ENCODE measurements at places on chromosomes 16 and 17.

DNA sequence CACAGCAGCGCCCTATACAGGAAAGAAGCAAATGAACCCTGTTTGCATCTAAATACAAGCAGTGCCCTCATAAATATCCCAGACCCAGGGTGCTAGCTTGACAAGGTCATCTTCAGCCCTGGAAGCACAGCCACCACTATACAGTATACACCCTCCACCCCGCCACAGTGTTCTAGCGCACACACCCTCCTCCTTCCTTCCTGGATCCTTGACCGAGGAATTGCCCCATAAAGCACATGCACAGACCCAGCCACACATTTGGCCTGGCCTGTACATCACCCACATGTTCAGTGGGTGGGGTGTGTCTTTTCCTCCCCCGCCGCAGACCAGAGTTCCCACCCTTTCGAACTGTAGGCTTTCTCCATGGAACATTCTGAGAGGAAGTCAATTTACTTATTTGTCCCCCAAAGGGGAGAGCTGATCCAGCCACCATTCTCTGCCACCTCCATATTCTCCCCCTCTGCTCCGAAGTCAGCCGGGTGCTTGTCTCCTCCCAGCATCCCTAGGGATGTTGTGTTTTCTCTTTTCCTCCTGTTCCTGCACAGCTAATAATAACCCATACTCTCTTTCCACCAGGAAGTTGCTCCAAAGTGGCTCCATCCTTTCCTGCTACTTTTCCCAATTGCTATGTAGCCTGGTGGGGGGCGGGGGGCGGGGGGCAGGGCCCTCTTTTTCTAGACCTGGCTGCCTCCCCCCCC, 6.6 kb downstream of the ABI3 start:
- no peak for DNase-seq

GRCh38 chr16:46621934-46622676, 926 bp upstream of the SHCBP1 start:
- no peak for DNase-seq

DNA sequence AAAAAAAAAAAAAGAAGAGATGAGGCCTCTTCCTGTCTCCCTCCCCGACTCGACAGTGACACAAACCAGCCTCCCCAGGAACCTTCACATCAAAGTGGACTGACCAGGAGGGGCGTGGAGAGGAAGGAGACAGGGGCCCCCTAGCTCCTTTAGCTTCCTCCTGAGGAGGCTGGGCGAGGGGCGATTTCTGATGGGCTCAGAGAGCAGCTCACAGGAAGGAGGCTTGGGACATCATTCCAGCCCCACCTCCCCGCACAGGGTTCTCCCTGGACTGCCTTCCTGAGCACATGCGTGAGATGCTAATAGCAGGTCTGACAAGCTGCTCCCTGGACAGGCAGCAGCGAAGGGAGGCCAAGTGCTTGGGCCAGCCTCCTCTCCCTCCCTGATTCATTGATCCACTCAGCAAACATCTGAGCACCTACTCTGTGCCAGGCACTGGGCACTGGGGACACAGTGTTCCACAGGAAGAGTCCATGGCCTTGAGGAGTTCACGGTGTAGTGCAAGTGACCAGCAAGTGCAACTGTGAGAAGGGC, 14.4 kb upstream of the DOK4 start:
- DNase-seq = no peak

GRCh38 chr16:525123-525519, 2.4 kb upstream of the CAPN15 start:
- DNase-seq = no peak

- DNase-seq = no peak
Observed at GRCh38 chr16:58035356-58036170, 10.0 kb downstream of the MMP15 start.

GRCh38 chr17:51391982-51392654, 131.8 kb downstream of the UTP18 start:
- no peak for DNase-seq

GRCh38 chr17:61453566-61454380, 1.6 kb downstream of the TBX4 start:
- DNase-seq = no peak

GRCh38 chr16:75043175-75043895, 44.5 kb downstream of the ZNRF1 start:
- DNase-seq = no peak

- DNase-seq = no peak
Observed at GRCh38 chr16:72946474-72947194, 101.3 kb downstream of the ZFHX3 start.

DNA sequence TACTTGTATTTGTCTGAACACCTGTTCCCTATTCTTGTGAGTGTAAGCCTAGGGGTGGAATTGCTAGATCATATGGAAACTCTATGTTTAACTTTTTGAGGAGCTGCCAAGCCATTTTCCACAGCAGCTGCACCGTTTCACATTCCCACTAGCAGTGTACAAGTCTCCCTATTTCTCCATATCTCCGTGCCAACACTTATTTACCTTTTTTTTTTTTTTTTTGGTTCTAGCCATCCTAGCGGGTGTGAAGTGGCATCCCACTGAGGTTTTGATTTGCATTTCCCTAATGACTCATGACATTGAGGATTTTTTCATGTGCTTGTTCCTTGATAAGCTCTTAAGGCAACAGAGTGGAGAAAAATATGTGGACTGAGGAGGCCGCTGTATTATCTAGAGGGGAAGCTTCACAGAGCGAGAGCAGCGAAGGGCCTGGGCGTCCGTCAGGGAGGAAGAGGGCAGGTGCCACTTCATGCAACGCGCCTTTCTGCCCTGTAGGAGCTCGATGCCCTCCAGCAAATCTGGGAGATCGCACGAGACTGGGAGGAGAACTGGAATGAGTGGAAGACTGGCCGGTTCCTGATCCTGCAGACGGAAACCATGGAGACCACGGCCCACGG, 50.0 kb downstream of the DNAH2 start:
- DNase-seq = no peak

DNA sequence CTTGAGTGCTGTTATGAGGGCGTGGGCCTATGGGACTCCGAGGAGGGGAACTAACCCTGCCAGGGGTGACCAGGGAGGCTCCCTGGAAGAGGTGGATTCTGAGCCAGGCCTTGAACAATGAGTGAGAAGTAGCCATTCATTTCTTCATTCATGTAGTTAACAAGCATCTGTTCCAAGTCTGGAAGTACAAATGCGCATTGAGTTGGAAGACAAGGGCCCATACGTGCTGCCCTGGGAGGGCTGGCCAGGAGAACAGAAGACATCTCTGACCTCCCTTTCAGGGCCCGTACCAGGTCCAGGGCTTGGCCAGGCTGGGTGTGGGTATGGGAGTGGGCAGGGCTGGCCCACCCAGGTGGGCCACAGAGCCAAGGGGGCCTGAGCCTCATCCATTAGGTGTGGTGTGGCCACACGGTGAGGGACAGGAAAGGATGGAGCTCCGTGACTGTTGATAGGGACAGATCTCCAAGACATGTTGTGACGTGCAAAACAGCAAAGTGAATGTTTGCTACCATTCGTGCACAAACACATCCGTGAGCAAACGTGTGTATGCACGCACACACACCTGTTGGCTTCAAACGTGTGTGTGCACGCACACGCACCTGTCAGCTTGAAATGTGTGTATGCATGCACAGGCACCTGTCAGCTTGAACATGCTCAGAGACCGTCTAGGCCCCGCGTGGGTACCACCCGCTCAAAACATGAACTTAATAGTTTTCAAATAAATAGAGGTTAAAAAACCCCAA, 46.8 kb downstream of the ZDHHC7 start:
- no peak for DNase-seq

DNA sequence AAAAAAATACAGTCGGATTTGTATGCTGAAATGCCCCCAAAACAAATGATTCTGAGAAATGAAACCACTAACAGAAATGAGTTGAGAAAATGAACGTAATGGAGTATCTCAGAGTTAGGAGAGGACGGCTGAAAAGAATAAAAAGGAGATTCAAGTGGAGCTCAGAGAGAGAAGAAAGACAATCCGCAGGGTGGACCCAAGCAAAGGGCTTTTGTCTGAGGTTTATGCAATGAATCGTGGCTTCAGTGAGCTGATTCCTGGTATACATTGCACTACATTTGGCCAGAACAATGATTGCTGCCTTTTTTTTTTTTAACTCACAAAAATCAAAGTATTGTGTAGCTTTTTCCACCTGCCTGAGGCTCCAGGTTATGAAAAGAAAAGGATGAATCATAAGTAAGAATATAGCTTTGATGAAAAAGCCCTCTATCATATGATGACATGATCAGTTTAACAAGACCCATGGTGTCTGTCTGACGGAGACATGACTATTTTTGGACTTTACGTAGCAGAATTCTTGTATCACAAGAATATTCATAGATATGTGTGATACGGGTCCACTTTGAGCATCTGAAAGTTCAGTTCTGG, 4.4 kb upstream of the MED9 start:
- DNase-seq = no peak

- no peak for DNase-seq
Observed at GRCh38 chr17:16121915-16122314, 93.4 kb downstream of the NCOR1 start.

GRCh38 chr16:5001571-5001970, 32.2 kb downstream of the NAGPA start:
- no peak for DNase-seq

DNA sequence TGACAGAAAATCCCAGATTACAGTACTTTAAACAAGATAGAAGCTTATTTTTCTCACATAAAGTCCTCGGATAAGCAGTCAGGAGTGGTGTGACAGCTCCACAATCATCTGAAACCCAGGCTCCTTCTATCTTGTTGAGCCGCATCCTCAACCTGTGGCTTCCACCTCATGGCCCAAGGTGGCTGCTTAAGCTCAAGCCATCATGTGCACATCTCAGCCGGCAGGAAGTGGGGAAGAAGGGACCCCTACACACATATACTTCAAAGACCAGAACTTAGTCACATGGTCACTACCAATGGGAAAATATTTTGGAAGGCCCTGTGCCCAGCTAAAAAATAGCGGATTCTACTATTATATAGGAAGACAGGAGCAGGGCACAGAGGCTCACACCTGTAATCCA, 11.0 kb upstream of the FBXO47 start:
- DNase-seq = no peak

DNA sequence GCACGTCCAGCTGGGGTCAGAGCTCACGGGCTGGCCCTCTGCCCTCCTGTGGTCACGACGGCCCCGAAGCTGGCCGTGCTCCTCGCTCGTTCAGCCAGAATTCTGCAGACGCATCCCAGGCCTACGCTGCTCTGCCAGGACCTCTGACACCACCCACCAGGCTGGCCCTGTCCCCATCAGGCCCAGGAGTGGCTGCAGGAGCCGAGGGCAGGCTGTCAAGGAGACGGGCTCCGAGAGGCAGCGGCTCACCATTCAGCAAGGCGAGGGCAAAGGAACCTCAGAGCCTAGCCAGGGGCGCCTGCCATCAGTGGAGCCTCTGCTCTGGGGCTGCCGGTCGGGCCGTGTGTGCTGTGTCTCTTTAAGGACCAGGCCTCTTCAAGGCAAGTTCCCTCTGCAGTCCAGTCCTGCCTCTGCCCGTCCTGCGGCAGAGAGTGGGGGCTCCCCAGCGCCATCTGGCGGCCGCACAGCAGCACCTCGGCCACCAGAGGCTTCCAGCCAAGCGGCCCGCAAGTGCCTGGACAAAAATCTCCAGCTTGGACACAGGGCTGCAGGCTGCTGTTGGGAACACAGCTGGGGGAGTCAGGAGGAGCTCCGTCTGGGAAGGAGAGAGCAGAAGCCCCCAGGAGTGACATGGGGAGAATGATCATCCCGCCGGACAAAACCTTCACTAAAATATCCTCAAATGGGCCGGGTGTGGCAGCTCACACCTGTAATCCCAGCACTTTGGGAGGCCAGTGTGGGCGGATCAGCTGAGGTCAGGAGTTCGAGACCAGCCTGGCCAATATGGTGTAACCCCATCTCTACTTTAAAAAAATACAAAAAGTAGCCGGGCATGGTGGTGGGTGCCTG, 7.4 kb upstream of the ABR start:
- peak; percentile 59 for DNase-seq

GRCh38 chr17:82397449-82398335, 20.5 kb upstream of the HEXD start:
- DNase-seq = no peak

DNA sequence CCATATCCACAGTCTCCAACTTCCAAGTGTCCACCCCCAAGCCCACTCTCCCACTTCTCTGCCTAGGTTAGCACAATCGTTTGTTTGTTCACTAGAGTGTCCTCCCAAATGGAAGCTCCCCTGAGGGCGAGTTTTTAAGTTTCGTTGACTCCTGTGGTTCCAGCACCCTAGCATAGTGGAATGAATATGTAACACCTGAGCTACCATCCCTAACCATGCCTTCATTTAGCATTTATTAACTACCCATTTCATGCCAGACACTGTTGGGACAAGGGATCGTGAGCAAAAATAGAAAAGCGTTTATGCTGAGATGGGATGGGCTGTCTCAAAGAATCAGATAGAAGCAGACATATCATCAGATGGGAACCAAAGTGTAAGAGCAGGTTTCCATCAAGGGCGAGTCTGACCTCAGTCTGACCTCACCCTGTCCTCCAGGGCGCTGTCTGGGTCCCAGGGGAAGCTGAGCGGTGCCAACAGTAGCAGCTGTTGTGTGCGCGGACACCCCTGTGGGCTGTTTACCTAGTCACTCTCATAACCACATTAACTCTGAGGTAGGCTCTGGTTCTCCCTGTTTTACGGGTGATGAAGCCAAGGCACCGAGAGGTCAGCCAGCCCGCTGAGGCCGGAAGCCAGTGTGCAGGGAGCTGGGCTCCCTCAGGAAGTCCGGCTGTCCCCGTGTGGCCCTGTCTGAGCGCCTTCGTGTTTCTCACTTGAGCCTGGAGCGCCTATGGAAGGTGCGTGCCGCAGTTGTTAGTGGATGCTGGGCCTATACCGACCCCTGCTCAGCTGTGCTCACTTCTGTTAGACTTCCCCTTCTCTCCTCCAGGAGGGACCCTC, 6.2 kb downstream of the CNP start:
- DNase-seq = no peak

DNA sequence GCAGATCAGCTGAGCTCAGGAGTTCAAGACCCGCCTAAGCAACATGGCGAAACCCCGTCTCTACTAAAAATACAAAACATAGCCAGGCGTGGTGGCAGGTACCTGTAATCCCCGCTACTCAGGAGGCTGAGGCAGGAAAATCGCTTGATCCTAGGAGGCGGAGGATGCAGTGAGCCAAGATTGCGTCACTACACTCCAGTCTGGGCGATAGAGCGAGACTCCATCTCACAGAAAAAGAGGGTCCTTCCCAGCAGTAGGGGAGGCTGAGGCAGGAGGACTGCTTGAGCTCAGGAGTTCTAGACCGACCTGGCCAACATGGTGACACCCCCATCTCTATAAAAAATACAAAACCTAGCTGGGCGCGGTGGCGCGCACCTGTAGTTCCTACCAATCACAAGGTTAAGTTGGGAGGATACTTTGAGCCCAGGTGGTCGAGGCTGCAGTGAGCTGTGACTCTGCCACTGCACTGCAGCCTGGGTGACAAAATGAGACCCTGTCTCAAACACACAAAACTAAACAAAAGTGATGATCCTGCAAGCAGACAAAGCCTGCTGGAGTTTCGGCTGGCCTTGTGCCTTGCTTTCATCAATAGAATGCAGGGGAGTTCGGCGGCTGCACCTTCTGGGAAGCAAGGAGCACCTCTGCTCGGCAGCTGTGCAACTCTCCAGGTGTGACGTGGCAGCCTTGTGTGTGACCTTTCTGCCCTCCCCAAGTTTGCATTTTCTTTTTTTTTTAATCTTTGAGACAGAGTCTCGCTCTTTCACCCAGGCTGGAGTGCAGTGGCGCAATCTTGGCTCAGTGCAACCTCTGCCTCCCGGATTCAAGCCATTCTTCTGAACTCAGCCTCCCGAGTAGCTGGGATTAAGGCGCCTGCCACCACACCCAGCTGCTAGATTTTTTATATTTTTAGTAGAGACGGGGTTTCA, 12.4 kb upstream of the YWHAE start:
- DNase-seq = no peak

- no peak for DNase-seq
Observed at GRCh38 chr17:10673312-10673711, 16.2 kb upstream of the MYH3 start.

GRCh38 chr16:89325861-89326471, 108.5 kb downstream of the ZNF778 start:
- DNase-seq = no peak

All from activated T-cell treated with anti-CD3 and anti-CD28 coated beads for 24 hours (primary cell).